ENCODE measurements at places on chromosomes 7 and 10.
A peak's percentile ranks its signal among the peaks of the same experiment; 100 is the strongest.

DNA sequence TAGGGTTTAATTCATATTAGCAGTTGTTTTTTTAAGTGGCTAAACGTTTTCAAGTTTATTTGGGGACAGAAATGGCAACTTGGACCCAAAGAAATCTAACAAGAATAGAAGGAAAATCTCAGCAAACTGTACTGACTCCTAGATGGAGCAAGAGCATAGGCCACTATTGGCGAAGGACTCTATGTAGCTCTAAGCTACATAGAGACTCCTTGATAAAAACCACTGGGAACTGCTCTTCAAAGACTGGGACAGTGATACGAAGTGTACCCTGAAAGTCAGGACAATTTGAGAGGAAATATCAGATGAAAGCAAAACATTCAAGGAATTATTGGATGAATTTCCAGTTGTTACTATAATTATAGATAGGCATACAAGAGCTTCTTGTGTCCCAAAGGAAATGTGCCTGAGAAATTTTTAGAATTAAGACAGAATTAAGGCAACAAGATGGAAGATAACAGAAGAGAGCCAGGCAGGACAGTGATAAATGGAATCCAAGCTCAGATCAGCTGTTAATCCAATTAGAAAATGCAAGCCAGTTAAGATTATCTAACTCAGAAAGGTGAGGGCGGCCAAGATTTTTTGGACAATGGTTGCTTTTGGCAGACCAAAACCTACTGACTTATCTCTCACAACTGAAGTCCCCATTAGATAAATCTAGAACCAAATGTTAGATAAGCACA, 103.7 kb upstream of the IFRD1 start:
- no peak for DNase-seq

GRCh38 chr7:12706900-12707536, 19.6 kb downstream of the ARL4A start:
- DNase-seq: no peak

DNA sequence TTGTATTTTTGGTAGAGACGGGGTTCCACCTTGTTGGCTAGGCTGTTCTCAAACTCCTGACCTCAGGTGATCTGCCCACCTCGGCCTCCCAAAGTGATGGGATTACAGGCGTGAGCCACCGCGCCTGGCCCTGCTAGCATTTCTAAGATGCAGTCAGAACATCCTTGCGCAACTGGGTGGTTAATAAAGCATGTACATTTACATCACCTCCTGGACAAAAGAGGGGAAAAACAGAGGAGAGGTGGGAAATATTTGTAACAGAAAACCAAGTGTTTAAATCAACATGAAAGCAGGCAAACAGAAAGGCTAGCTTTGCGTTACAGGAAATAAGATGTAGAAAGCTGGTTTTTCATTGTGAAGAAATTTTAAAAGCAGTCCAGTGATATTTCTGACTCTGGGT, 220.9 kb upstream of the KMT2E start:
- no peak for DNase-seq

GRCh38 chr10:26700884-26701630, 3.6 kb downstream of the PDSS1 start:
- DNase-seq: no peak

DNA sequence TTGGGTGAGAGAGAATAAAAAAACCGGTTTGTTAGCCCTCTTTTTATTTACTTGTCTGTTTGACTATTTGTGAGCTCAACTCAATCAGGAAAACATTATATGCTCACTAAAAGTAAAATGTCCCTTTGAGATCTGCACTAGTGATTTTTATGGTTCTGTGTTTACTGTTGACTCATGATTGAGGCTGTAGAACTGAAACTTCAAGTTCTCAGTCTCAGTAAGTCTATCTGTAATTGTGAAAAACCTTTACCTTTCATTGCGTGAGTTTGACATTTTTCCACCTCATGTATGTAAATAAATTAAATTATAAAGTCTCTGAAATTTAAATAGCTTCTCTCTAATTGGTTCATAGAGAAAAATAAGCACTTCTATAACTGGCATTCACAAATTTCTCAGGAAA, 17.0 kb upstream of the CASD1 start:
- no peak for DNase-seq

DNA sequence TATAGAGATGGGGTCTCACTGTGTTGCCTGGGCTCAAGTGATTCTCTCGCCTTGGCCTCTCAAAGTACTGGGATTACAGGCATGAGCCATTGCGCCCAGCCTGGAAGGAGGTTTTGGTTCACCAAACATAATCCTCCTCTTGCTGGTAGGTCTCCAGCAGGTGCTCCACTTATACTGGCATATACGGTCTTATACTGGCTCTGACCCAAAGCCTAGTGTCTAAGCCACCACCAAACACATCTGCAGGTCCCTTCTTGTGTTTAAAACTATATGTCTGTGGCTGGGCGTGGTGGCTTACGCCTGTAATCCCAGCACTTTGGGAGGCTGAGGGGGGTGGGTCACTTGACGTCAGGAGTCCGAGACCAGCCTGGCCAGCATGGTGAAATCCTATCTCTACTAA, 5.4 kb downstream of the MBLAC1 start:
- no peak for DNase-seq

GRCh38 chr7:149826344-149827088, 11.7 kb upstream of the ZNF862 start:
- DNase-seq: peak; percentile 10

DNA sequence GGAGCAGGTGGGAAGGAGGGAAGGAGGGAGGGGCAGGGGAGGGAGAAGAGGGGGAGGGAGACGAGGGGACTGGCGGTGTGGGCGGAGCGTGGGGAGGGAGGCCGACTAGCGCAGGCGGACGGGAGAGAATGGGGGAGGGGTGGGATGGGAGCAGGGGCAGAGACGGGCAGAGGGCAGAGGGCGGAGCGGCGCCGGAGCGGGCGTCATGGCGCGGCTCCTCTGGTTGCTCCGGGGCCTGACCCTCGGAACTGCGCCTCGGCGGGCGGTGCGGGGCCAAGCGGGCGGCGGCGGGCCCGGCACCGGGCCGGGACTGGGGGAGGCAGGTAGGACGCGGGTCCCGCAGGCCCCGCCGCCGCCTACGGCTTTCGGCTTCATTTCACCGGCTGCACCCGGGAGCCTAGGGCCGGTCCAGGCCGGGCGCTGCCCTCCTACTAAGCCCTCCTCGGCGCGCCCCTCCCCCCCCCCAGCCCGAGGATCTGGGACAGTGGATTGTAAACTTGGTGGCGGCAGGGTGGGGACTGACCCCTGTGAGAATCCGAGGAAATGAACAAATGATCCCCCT, at the start of gene MSRB2:
Gene MSRB2, plus strand, starts transcription at position 176 of the 562 bp plus-strand sequence. Its CDS starts 30 bp downstream, at position 206.
- peak; percentile 92 for DNase-seq

DNA sequence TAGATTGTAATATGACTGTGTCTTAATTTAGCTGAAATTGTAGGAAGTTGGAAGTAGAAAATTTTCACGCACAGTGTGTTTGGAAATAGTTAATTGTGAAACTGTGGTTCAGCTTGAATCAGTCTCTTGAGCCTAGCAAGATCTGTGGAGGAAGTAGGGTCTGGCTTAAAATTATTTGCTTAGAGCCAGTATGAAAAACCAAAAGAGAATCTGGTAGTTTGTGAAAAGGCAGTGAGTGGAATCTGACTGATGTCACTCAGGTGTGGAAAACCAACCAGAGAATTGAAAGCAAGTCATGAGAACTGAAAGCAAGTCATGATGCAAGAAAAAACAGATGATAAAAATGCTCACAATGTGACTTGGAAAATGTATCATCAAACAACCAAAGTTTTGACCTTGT, 11.5 kb downstream of the LIPJ start:
- no peak for DNase-seq

DNA sequence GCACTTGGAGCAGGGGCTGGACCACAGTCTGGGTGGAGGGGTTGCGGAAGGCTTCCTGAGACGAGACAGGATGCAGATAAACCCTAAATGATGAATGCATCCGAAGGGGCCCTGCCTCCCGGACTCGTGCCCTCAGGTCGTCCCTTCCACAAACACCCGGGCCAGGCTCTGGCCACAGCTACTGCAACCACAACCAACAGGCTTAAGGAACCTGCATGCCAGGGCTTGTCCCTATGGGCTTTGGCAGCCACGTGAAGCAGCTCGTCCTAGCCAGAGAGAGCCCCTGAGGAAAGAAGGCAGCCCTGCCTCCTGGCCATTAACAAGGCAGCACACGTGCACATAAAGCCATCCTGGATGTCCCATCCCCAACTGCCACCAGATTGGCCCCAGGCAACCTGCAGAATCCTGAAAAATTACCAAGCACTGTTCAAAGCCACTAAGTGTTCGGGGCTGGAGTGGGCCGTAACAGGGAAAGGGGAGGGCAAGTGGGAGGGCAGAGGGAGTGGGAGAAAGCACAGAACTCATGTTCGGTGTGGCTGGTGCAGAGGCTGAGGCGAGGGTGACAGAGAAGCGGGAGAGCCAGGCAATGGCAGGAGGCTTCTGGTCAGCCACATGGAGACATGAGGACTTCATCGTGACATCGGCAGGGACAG, 62.7 kb downstream of the MAD1L1 start:
- no peak for DNase-seq

GRCh38 chr7:150908173-150908572, 55.9 kb downstream of the AOC1 start:
- no peak for DNase-seq

GRCh38 chr7:78326189-78326588, 527.6 kb downstream of the PHTF2 start:
- no peak for DNase-seq

- DNase-seq: no peak
Measured at GRCh38 chr7:117929237-117929636, 56.0 kb upstream of the CTTNBP2 start.

GRCh38 chr10:65660006-65660405, 1265.8 kb upstream of the LRRTM3 start:
- no peak for DNase-seq

DNA sequence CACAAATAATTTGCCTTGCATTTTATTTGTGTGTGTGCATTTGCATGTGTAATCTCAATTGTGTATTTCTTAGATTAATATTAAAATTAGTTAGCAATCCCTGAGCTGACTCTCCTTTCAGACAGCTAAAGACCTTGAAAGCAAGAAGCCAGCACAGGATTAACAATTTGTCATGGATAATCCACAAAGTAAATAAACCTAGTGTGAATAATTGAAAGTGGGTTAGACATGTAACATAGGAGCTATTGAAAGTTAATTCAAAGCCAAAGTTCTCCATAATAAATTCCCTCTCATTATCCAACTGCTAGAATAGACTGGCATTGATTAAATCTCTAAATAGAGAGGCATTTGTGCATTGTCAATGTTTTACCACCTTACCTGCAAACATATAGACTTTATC, 326.1 kb downstream of the PLXDC2 start:
- DNase-seq: no peak

- no peak for DNase-seq
Measured at GRCh38 chr7:46486256-46487206, 565.5 kb upstream of the IGFBP3 start.

DNA sequence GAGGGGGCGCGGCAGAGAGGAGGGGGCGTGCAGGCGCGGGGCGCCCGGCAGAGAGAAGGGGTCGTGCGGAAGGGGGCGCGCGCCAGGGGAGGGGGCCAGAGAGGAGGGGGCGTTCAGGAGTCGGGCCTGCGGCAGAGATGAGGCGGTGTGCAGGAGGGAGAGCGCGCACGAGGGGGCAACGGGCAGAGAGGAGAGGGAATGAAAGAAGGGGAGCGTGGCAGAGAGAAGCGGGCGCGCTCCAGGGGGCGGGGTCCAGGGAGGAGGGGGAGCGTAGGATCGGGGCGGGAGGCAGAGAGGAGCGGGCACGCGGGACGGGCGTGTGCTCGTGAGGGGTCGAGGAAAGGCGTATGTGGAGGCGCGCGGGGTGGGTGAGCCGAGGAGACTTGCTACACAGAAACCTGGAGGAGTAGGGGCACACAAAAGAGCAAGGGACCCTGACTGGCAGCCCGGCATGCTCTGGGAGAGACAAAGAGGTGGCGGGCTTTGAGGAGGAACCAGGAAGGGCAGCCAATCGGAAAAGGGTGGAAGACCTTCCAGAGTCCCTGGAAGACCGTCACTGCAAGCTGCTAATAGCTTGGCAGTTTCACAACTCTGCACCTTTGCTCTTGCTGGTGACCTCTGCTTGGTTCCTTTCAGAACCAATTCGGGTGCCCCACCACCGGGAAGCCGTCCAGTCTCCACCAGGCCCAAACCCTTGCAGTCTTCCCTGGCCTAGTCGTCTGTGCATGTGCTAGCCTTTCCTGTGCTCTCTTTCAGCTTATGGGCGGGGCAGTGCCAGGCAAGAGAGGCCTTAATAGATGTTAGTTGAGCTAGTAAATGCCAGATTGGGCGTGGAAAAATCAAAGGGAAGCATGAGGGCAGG, 639 bp downstream of the DYDC2 start:
- peak; percentile 62 for DNase-seq

GRCh38 chr10:124798364-124798763, 3.3 kb upstream of the ABRAXAS2 start:
- no peak for DNase-seq

DNA sequence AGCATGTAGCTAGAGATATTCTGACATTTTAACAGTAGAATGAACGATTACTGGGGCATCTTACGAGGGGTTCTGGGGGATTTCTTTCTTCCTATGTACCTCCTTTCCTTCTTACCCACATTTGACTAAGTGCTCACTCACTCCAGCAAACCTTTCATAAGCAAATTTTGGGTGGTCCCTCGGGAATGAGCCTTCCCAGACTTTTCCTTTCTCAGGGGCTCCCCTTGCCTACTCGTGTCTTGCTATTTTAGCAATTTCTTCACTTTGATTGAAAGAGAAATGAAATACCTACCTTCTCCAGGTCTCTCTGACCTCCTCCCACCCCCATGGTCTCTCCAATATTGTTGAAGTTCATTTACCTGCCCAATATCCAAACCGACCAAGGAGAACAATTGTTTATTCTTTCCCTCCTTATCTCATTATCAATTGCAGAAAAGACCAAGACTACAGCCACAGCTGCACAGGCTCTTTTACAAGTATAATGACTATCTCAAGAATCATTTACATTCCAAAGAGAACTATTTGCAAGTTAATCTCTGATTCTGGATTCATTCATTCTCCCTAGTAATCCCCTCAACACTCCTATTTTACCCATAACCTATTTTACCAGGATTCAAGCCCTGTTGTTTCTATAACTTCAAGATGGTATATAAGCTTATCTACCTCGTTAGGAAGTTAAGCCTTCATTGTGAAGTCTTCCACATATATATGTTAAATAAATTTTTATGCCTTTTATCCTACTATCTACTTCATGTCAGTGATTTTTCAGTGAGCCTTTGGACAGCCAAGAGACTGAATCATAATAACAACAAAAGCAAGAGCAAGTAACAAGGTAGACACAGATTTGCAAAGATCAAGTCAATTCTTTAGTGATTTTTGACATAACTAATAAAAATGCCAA, 480.6 kb downstream of the IPMK start:
- peak; percentile 13 for DNase-seq

GRCh38 chr7:110470420-110470819, 620.5 kb upstream of the LRRN3 start:
- no peak for DNase-seq

- peak; percentile 60 for DNase-seq
Measured at GRCh38 chr7:150955519-150956394, 22.4 kb downstream of the KCNH2 start.

Measured in WTC11 (cell line).